ENCODE measurements at places on chromosomes 7 and 10.

- DNase-seq: no peak
Measured at GRCh38 chr7:36474283-36475010, 84.8 kb downstream of the ANLN start.

- DNase-seq: no peak
Measured at GRCh38 chr7:47683485-47683898, 101.6 kb upstream of the TNS3 start.

DNA sequence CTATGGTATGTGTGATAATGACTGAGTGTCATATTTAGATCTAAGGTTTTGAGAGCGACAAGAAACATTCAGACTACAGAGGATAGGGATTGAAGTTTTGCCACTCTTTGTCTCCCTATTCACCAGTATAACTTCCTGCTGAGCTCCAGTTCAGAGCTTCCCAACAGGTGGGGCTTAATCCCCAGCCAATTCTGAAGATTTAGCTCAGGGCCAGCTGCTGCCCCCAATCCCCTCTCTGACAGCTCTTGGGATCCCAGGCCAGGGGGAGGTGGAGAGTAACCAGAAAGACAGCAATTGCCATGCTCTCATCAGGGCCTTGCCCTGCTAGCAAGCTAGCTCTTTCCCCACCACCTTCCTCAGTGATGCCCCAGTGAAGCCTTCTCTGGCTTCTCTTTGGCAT, 57.8 kb downstream of the TRIL start:
- no peak for DNase-seq

DNA sequence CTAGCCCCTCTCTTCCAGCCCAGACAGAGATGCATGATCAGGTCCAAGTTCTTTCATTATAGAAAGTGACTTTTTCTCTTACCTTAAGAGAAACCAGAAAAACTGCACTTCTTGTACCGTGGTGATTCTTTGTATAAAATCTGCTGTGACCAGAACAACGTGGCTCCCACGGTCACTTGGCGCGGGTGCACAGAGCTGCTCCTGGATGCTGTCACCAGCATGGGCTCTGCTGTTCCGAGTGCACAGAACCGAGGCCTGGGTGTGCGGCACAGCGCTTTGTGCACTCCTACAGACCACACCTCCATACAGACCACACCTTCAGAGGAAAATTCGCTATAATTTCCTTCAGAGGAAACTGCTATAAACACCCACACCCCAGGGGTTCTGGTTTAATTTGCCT, 26.0 kb downstream of the VIPR2 start:
- no peak for DNase-seq

DNA sequence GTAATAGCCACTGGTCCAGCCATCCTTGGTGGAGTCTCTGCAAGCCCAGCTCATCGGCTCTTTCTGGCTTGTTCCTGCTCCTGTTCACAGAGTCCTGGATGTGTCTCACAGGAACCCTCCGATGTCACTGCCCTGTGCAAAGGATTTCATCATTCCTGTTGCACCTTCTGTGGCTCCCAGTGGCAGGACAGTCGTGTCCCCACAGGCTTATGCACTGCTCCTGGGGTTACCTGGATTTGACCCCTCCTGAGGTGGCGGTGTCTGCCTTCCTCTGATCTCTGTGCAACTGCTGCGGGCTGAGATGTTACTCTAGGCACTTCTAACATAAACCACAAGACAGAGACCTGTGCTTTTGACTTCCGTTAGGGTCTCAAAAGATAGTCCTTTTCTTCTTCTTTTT, 30.6 kb downstream of the APBB1IP start:
- DNase-seq: peak; percentile 57

DNA sequence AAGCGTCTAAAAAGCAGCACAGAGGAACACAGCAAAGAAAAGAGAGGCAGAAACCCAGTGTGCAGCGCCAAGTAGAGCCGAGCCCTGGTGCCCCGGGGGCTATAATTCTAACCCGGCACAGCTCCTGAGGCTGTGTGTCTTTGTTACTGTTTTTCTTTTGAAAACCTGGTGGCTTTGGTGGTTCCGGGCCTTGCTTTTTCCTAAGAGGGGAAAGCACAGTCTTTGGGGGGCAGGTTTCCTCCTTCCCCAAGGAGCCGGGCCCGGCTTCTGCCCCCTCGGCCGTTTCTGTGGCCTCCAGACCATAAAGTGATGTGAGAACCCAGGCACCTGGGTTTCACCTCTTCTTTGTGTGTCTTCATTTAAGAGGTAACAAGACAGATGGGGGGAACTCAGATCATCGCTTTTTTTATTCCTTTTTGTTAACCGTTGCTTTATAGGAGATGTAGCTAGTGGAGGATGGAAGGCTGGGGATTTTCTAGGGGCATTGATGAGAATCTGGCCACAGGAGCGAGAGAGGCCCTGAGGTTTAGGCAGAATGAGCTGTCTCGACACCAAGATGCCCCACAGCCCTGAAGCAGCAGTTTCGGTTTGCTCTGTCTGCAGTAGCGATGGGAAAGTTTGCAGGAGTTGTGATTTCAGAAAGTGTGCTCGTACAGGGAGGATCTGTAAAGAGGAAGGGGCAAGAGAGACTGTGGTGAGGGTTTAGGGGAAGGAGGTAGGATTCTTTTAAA, 367.8 kb upstream of the GALNT17 start:
- no peak for DNase-seq

DNA sequence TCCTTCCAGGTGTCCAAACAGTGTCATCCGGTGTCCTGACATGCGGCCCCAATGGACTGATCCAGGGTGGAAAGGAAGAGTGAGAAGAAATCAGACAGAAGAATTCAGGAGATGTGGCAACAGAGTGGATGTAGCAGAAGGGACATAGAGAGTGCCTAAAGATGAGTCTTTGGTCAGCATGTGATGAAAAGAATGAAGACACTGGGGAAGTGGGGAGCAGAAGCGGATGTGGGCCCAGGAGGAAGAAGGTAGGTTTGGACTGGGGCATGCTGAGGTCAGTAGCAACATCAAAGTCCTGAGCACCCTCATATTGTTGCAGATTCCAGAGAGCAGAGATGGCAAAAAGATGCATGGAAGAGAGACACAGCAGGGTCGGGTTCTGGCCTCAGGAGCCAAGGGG, 71.8 kb upstream of the STEAP1B start:
- DNase-seq: no peak

DNA sequence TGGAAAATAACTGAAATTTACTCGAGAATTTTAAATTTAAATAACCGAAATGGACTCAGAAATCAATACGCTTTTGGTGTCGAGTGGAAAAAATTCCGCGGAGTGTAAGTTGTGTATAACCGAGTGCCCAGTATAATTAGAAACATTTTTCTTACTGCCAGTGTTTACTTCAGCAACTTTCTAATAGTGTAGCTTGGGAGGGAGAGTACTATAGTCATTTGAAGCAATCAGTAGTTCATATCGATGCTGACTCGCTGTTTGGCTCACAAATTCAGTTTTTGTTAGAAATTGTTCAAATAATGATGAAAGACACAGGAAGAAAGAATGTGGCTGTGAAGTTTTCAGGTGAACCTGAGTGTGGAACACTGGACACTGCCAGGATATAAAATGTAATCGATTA, 658.6 kb upstream of the FOXK1 start:
- no peak for DNase-seq

- no peak for DNase-seq
Measured at GRCh38 chr7:102255916-102256315, 30.8 kb upstream of the SH2B2 start.
